Effector CD4-positive, alpha-beta T cell (primary cell): ENCODE measurements at places on chromosomes 16 and 17.

DNA sequence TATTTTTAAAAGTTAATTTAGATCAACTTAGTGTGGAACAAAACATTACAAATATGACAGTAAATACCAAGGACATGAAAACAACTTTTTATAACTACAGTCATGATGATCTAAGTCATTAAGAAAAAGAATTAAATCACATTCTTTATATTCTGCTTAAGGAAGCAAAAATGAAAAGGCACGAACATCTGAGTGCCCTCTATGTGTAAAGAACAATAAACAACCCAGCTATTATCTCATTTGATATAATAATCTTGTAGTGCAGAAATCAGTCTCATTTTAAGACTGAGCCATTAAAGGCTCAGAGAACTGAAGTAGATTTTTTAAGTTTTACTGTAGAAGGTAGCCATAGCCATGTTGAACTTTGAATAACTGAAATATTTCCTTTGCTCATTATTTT is 13.4 kb downstream of the MYO1D start:
- DNase-seq = no peak

DNA sequence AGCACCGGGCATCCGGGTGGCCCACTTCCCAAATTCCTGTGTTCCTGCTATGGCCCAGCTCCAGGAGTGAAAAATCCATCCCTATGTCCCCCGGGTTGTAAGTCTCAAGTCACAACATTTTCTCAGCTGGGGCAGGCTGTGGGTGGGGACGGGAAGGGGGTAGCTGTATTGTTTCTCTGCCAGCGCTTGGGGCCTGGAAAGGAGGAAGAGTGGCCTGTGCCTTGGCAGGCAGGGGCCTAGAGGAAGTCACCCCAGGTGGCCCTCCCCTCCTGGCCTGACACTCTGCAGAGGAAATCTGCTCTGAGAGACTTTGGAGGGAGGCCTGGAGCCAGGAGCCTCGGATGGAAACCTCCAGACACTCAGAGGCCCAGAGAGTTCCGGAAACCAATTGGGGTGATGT is 10.6 kb upstream of the SCN4A start:
- no peak for DNase-seq

DNA sequence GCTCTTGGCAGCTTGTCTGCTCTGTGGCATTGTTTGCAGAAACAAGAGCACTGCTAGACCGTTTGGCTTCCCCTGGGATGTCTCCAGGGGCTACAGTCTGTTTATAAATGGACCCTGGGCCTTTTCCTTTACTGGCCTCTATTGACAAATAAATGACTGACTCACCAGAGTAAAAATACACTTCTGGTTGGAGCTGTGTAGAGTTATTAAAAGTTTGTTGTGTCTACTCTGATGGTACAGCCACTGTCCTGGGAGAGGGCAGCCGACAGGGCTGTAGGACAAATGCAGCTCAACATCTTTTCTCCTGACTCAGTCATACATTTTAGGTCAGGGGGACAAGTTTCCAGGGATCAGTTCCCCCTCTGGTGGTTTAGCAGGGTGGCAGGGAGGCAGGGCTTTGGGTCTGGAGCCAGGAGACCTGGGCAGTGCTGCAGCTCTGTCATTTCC is 30.0 kb downstream of the FOXL1 start:
- DNase-seq = no peak

- no peak for DNase-seq
Observed at GRCh38 chr16:2785101-2785991, 2.0 kb downstream of the PRSS33 start.
